GM23338 (cell line): ENCODE measurements at places on chromosomes 1 and 21.
A peak's percentile ranks its signal among the peaks of the same experiment; 100 is the strongest.

DNA sequence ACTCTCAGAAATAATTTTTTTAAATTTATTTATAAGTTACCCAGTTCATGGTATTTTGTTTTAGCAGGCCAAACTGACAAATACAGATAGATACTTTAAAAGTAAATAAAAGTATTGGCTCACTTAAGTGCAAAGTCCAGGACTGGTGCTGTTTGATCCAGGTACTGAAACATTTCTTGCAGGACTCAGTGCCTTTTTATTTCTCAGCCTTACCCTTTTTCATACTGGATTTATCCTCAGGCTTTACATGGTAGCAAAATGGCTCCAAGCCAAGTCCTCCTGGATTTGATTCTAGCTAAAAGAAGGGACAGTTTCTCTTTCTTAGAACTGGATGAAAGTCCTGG lies 83.8 kb downstream of the DIRAS3 start:
- DNase-seq, result no peak

- no peak for DNase-seq
Measured at GRCh38 chr1:14996133-14997050, 157.2 kb upstream of the TMEM51 start.

DNA sequence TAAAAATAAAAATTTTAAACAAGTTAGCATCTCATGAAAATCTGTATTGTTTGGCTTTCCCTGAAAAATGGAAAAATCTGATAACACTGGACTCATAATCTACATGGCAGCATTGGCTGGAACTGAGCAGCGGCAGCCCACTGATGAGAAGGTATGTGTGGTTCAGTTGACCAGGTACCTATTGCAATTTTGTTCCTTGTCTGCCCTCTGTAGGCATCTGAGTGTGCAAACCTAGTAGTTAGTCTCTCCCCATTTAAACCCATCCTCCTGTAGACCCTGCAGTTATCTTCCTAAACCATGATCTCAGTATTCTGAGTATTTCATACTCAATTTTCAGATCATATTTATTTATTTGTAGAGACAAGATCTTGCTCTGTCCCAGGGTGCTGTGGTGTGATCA lies 59.4 kb upstream of the SERBP1 start:
- DNase-seq, result peak; percentile 47

DNA sequence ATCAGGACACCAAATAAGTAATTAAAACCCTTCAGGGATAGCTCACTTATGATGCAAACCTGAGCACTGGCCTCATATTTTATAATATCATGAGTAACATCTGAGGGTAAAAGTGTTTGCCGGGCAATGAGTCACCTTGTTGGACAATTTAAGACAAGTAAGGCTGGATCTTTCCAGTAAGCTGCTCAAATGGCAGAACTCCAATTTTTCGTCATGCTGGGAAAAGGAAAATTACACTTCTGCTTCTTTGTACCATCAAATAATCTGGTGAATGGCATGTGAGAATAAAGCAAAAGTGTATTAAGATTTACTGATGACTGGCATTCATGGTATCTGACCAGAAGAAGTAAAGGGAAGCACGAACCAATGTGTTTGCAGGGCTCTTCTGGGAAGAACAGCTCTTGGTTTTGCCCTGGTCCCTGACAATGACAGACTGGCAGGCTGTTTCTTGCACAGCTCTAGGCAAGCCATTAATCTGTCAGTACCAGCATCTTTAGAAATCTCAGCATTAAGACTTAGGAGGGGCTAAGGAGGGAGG lies 392.2 kb downstream of the VAV3 start:
- no peak for DNase-seq

- DNase-seq, result no peak
Measured at GRCh38 chr1:44315521-44315920, 39.5 kb downstream of the ERI3 start.

DNA sequence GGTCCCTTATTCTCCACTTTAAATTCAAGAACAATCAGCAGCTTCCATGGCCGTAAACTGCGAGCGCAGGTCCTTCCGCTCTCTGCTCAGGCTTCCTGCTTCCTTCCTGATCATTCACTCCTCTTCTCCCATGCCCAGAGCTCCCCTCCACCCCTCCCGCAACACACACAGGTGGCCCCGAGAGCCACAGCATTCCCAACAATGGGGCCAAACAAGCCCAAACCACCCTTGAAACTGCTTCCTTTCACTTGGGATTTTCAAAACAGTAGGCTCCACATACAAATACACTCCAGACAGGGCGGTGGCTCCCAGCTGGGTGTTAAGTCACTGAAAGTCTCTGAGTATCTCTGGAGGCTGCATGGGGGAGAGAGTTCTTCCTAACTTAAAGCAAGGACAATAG lies 11.4 kb downstream of the FAM89A start:
- peak; percentile 53 for DNase-seq

DNA sequence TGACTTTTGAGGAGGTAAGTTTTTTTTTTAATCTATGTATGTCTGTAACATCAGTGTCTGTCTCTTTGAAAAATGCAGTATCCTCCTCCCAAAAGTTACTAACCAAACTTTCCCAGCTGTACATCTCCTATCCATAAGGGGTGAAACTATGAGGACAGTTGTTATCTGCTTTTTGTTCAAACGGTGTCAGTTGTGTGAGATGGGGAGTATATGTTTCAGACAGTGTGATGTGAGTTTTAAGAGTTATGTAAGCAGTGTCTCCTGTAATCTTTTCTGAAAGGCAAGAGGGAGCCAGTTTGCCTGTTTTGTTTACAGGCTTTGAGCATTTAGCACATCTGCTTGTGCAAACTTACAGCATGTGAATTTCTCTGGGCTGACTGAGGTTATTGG lies 34.8 kb upstream of the CACYBP start:
- no peak for DNase-seq

- DNase-seq, result no peak
Measured at GRCh38 chr1:111695801-111696200, 43.4 kb downstream of the INKA2 start.

- DNase-seq, result peak; percentile 94
Measured at GRCh38 chr1:6245869-6246496, 2.0 kb downstream of the HES3 start.

- no peak for DNase-seq
Measured at GRCh38 chr1:167599957-167600581, 30.0 kb upstream of the RCSD1 start.

DNA sequence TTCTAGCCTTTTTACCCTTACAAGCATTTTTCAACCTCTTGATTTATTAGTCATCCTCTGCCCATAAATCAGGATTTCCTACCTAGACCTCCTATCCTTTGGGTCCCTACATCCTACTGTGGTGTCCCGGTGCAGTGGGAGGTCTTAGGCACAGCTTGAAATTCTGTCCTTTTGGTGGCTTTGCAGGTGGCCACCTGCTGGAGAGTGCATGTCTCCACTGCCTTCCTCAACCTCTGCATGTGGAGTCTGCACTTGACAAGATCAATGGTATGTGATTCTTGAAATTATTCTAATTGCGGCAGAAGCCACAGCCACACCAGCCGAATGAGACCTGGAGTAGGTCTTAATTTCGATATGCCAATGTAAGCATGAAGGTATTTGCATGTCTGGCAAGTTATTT lies 11.4 kb upstream of the KCNA3 start:
- no peak for DNase-seq
